ENCODE measurements at places on chromosomes 16 and 17. TPM values are rescaled to one million over a fixed set of nuclear protein-coding genes. Genes with fewer than 3 reads are reported as not detected.

- H3K36me3 ChIP-seq, result peaks cover 25% of the 10 kb centered on the region
- no peak overlapping the region for H3K4me3 ChIP-seq
- H3K4me1 ChIP-seq, result peaks cover 20% of the 10 kb centered on the region
- no peaks in the 10 kb centered on the region for H3K27me3 ChIP-seq
- DNase-seq, result no peak
- no peak overlapping the region for H3K27ac ChIP-seq
Measured at GRCh38 chr17:75755990-75756389, 9.0 kb downstream of the GALK1 start.

GRCh38 chr16:70800311-70800710 lies 647 bp downstream of the VAC14 start:
- no peaks in the 10 kb centered on the region for H3K27me3 ChIP-seq
- no peak for DNase-seq
- peaks cover 3% of the 10 kb centered on the region for H3K36me3 ChIP-seq

DNA sequence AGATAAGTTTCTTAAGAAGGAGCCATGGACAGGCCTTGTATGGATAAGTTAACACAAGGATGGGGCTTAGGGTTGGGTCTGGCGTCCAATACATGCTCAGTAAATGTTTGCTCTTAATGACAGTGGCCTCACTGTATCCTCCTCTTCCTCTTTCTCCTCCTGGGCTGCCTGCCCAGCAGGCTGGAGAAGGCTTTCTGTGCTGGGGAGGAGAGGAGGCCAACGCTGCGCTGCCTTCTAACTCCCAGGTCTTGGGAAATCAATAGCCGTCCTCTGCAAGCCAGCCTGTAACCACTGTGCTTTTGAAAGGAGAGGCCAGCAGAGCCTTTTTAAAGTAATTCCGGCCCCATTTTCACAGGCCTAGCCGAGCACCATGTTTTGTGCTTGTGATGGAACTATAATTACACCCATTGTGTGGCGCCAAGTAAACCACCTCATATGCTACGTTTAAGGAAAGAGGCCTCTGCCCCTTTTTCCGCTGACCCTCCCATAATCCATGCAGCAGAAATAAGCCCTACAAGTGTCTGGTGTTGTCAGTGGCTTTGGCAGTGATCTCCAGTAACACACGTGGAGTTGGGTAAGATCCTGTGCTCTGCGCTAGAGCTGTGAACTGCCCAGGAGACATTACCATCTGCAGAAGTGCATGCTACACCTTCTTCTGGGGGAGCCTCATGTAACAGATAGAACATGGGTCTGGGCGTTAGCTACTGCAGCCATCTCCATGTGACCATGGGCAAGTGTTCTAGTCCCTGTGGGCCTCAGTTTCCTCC lies 368.2 kb downstream of the SNX29 start:
- no peak overlapping the region for H3K27ac ChIP-seq
- peaks cover 10% of the 10 kb centered on the region for H3K4me1 ChIP-seq
- H3K36me3 ChIP-seq, result no peaks in the 10 kb centered on the region
- H3K27me3 ChIP-seq, result no peaks in the 10 kb centered on the region
- H3K4me3 ChIP-seq, result no peak overlapping the region
- DNase-seq, result no peak

HYDIN gene
- 1.6 TPM for total RNA-seq

SLC12A3 gene
- total RNA-seq, result not detected

ST6GALNAC1 gene
- total RNA-seq, result 3.1 TPM

ENPP7 gene
- not detected for total RNA-seq

RAB26 gene
- 1.7 TPM for total RNA-seq
